ENCODE measurements at places on chromosomes 6 and 20.

DNA sequence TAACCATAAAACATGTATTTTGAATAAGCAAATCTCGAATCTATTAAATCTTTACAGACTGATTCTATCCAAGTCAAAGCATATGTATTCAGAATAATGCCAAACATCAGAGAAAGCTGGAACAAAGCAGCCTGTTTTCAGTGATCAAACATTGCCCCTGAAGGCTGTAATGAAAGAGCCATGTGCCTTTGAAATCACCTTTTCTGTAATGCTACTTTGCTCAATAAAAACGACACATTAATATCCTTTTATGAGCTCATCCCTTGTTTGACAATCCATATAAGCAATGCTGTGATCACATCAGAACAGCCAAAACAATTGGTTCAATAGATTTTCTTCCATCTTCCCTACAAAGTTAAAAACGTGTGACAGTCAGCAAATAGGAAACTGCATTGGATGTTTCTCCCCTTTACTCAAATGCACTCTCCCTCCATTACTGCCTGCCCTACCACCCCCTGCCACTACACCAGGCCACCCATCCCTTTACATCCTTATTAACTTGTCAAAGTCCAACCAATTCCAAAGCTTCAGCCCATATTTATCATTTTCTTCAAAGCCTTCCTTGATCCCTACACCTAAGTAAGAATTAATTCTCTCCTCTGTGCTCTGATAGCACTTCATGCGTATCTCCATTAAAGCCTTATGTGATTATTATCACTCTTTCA, 42.0 kb downstream of the THEMIS start:
- no peak for DNase-seq

GRCh38 chr20:35991142-35991771, 22.9 kb downstream of the CNBD2 start:
- peak; percentile 4 for DNase-seq

- no peak for DNase-seq
These were observed 138.8 kb downstream of the EDN3 start for GRCh38 chr20:59439243-59439642.

- no peak for DNase-seq
These were observed 258.7 kb upstream of the AGPAT4 start for GRCh38 chr6:161532536-161532935.

DNA sequence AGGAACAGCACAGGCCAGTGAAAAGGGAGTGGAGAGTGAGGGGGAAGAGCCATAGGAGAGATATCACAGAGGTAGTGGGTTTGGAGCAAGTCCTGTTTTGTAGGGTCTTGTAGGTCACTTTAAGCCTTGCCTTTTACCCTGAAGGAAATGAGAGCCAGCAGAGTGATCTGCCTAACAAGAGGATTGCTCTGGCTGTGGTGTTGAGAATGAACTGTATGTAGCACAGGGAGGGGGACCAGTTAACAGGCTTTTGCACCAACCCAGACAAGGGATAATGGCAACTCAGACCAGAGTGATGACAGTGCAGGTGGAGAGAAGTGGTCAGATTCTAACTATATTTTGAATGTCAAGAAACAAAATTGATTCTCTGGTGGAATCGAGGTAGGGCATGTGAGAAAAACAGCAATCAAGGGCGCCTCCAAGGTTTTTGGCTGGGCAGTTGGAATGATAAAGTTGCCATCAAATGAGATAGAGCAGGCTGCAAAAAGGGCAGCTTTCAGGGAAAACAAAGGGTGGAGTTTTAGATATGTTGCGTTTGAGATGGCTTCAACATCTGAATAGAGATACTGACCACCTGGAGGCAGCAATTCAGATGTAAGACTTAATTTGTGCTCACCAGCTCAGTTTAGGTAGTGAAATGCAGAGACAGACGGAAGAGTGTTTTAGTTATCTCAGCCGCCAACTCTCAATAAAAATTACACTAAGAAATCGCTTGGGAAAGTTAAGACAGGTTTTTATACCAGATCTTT, 134.4 kb upstream of the BTBD3 start:
- no peak for DNase-seq

GRCh38 chr20:12113468-12114371, 196.0 kb downstream of the BTBD3 start:
- no peak for DNase-seq

Data from stimulated activated CD4-positive, alpha-beta T cell treated with anti-CD3 and anti-CD28 coated beads, Interleukin-4, amount 100 ng/mL, for 1 hour (primary cell).